ENCODE measurements at places on chromosomes 3 and 15.

GRCh38 chr15:55499151-55499550 is 8.9 kb downstream of the DNAAF4 start:
- no peak for DNase-seq

- no peak for DNase-seq
Observed at GRCh38 chr3:127870156-127870555, 44.9 kb upstream of the KBTBD12 start.

DNA sequence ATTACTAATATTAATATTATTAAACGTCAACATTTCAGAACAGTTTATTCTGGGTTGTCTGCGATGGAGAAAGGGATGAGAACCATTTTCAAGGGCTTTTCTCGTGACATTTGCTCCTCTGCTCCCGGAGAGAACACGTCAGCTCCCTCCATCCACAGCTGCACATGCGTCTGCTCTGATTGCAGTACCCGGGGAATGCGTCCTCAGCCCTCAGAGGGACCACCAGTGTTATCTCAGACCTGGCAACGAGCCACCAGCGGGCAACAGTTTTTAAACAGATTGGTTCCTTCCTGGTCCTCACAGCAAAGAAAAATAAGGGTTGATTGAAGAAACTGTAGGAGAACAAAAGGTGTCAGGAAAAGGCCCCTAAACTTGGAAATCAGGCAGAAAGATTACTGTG is 202.2 kb upstream of the ADAMTS9 start:
- DNase-seq = no peak

DNA sequence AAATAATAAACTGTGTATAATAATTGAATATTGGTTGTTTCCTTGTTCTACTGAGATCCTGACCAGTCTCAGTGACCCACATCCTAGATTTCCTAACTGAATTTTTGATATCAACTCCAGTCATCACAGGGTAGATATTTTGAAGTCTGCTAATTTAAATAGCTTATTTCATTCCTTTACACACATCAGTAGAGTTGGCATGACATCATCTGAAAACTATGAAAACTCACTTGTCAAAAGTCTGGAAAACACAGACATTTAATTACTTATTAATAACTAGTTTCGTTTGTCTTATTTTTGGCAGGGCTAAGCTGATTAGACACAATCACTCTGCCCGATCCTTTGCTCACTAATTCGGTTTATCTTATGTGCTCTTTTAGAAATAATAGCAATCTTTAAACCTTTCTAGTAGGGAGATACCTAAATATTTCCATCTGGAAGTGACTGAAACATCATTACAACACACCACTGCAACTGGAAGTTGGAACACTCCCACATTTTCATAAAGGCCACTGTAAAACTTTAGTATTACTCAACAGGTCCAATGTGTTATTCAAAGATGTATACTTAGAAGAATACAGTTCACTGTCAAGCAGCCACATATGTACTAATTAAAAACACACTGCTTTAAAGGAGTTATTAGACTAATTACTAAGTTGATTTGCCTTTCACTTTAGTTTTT is 198.4 kb upstream of the ZNF717 start:
- DNase-seq = no peak

- no peak for DNase-seq
Observed at GRCh38 chr3:19811689-19812088, 122.3 kb downstream of the EFHB start.

GRCh38 chr3:15221574-15222217 is 15.7 kb downstream of the CAPN7 start:
- no peak for DNase-seq

GRCh38 chr15:67755264-67755663 is 70.0 kb upstream of the SKOR1 start:
- DNase-seq = no peak

- DNase-seq = no peak
Observed at GRCh38 chr3:109081746-109082510, 36.0 kb downstream of the MORC1 start.

DNA sequence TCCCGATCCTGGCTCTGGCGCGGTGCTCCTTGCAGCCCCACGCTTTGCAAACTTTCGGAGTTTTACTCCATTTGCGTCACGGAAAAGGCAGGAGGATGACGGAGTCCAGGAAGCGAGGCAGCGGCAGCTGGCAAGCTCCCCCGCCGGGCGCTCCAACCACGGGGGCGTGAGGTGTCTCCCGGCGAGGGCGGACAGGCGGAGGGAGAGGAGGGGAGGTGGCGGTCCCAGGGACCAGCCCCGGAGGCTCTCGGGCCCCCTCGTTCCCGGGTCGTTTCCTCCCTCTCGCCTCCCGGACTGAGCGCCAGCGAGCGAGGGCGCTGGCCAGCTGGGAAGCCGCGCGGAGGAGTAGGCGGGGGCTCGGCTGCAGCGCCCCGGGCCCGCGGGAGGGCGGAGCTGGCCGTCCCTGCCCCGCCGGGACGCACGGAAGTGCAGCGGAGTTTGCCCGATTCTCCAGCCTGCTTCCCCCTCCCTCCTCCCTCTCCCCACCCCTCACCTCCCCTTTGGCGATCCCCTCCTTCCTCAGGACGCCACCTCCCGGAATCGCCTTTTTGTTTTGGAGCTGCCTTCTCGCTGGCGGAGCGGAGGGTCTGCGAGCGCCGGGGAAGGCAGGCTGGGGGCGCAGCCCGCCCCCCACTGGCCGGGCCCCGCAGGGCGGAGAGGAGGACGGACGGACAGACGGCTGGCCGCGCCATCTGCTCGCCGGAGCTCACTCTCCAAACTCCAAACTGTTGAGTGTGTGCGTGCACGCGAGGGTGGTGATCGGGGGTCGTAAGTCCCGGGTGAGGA is at the start of gene SNX33:
SNX33 (plus strand) TSS at position 543 of the 786 bp plus-strand sequence. CDS start 1,191 bp downstream, outside the sequence.
- peak; percentile 57 for DNase-seq

DNA sequence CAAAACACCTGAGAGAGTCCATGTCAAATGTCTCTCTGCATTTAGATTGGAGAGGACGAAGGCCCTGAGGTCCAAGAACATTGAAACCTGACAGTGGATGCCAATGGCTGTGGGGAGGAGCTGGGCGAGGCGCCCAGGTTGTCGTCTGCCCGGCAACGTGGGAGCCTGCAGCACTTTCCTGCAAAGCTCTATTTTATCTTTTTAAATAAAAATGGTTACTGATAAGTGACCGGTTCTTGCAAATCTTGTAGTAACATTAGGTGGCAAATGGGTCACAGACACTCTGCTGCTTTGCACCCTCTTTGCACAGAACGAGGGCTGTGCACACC is 19.5 kb upstream of the FANCD2 start:
- DNase-seq = no peak

All from NCI-H510A treated with DMSO at 0.1 percent for 48 hours (cell line).